ENCODE measurements at places on chromosomes 16 and 17.
A peak's percentile ranks its signal among the peaks of the same experiment; 100 is the strongest.

GRCh38 chr16:72860726-72861562, 187.0 kb downstream of the ZFHX3 start:
- DNase-seq = no peak

- no peak for DNase-seq
Observed at GRCh38 chr16:1913327-1914083, 4.7 kb downstream of the HS3ST6 start.

- no peak for DNase-seq
Observed at GRCh38 chr17:12549499-12550041, 116.1 kb upstream of the MYOCD start.

DNA sequence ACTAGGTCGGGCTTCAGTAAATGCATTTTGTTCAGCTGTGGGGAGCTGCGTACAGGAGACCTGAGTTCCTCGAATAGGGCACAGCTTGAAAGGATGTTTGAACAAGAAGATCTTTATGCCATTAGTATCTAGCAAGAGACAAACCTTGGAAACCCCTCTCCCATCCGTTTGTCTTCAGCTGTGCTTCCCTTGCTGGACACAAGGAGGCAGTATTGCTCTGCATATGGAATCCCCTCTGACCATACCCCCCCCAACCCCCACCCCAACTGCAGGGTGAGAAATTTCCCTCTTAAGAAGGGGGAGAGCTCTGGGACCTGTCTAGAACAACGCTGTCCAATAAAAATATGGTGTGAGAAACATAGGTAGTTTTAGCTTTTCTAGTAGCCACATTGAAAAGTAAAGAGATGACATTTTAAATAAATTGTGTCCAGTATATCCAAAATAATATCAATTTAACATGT, 1.6 kb downstream of the MRM1 start:
- peak; percentile 84 for DNase-seq

GRCh38 chr17:73833775-73834488, 189.7 kb upstream of the SDK2 start:
- no peak for DNase-seq

DNA sequence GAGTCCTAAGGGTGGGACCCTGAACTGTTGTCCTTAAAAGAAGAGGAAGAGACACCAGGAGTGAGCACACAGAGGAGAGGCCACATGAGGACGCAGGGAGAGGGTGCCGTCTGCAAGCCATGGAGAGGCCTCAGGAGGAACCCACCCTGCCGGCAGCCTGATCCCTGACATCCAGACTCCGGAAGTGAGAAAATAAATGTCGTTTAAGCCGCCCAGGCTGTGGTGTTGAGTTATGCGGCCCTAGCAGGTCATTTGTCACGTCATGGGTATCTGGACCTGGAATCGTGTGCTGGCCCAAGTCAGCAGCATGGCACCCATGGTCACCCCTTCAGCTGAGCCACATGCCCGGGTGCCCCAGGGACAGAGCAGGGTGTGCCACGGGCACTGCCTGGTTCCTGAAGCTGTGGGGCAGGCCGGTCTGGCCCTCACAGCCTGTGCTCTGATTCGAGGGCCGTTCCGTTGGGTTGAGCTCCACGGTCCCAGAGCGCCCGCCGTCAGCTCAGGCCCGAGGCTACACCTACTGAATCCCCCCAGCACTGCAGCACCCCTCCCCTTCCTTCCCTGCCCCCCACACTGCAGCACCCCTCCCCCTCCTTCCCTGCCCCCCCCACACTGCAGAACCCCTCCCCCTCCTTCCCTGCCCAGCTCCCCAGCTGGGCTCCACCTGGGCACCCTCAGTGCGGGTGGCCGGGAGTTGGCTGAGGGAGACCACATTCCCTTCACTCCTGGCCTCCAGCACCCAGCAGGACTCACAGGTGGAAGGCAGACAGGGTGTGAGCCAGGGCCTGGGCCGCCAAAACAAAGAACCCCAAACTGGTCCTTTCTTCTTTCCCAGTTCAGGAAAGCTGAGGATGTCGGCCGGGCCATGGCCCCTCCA, 2.7 kb upstream of the CCDC57 start:
- DNase-seq = no peak

- no peak for DNase-seq
Observed at GRCh38 chr16:67608364-67608763, 36.6 kb upstream of the CARMIL2 start.

DNA sequence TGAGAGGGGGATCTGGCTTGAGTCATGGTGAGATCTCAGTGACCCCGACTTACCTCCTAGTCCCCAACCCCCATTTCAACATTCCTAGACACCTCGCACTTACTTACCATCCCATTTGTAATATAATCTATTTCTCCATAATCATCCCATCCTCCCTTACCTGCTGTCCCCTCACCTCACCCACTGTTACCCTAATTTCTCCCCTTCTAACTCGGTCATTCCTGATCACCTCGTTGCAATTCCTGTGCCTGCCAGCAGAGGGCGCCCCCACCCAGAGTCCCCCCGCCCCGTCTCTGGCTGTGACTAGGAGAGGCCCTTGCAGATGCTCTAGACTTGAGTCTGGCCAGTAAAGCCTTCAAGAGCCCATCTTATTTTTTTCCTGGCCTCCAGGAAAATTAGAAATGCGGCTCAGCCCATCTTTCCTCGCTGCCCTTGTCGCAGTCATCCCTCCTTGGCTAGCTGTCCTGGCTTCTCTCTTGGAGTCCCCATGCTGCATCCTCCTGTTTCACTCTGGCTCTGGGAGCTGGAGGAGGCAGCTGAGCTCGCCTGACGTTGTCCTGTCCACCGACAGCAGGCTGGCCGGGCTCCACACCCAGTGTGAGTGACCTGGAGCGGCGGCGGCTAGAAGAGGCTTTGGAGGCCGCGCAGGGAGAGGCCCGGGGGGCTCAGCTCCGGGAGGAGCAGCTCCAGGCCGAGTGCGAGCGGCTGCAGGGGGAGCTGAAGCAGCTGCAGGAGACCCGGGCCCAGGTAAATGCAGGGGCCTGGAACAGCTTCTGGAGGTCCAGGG, 5.0 kb downstream of the TBKBP1 start:
- peak; percentile 89 for DNase-seq

All from activated CD8-positive, alpha-beta memory T cell treated with anti-CD3 and anti-CD28 coated beads, Interleukin-2, amount 10 ng/mL, durations not matched to agents 7 days and 5 days (primary cell).